ENCODE measurements at places on chromosomes 5 and 9.

DNA sequence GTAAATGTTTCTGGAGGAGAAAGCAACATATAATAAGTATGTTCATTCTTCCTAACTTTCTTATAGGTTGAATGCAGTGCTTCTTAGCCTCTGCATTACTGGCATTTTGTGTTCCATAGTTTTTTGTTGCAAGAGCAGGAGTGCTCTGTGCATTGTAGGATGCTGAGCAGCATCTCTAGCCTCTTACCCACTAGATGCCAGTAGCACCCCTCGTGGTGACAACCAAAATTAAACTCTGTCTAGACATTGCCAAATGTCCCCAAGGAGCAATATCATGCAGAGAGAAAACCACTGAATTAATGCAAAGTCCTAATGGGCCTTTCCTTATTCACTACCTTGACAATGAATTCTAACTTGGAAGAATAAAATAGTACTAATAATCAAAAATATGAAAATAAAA lies 147.0 kb downstream of the GLIS3 start:
- DNase-seq = no peak

DNA sequence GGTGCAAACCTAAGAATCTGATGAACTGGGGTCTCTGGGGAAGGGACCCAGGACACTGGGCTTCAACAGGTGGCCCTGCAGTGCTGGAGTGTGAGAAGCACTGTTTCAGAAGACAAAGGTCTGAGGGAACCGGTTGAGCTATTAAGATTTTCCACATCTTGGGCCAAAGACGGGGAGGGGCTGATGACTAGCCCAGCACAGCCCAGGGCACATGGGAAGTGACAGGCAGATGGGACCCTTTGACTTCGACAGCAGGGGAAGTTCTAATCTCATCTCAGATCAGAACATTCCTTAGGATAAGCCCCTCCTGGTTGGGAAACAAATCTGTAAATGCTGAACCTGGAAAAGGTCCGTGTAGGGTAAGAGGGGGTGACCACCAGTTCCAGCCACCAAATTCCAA lies 67.4 kb downstream of the RAPGEF1 start:
- no peak for DNase-seq

GRCh38 chr5:68710514-68710913 lies 383.3 kb upstream of the SLC30A5 start:
- no peak for DNase-seq

DNA sequence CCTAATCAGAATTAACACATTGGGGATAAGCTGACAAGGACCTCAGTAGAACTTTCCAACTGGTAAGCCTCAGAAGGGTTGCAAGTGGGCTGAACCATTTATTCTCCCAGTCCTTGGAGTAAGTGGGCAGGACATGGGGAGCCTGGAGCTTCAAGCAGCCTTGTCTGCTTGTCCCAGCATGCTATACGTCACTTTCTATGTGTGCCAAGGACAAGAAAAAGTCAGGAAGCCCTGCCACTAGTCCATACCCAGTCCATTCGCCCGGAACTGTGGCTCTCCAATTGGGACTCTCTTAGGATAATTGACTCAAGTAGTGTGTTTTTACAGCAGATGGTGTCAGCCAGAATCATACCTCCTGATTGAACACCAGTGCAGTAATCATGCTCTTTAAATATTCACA lies 62.6 kb upstream of the FRRS1L start:
- no peak for DNase-seq

GRCh38 chr5:7464182-7464581 lies 68.2 kb downstream of the ADCY2 start:
- DNase-seq = no peak

Data from cerebellar nuclear complex (tissue), 1 donor.